Daoy (cell line): ENCODE measurements at places on chromosomes 7 and 10.

DNA sequence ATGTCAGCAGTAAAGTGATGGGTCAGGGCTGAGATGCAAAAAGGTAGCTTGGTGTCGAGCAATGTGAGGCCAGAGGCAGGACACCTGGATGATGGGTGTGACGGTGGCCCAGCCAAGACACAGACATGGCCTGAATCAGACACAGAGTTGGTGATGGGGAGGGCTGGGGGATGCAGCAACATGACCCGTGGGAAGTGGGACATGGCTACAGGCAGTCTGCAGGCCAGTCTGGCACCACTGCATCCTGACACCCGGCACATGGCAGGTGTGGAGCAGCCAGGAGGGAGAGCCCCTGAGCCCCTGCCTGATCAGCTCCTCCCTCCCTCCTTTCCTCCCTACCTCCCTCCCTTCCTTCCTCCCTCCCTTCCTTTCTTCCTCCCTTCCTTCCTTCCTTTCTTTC lies 114.8 kb upstream of the WDR11 start:
- DNase-seq: no peak

DNA sequence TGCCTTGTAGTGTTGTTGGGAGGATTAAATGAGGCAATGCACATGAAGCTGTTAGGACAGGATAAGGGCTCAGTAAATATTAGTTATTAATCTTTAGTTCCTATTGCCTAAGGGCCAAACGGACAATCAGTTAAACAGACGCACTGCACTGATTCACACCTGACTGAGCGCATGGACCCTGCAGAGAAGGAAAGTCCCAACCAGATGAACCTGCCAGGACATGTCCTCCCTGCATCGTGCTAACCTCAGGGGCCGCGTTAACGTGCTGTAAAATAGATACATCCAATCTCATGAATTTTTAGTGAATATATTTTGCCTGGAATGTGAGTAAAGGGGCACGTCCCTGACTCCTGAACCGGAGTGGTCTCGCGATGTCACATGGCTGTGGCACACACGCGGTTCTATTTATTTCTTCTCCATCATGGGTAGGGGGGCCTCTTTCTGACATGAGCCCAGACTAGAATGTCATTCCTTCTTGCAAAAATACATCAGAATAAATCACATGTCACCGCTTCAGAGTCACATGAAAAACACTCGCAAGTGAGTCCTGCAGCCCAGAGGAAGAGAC lies 12.3 kb downstream of the ADARB2 start:
- DNase-seq: no peak

DNA sequence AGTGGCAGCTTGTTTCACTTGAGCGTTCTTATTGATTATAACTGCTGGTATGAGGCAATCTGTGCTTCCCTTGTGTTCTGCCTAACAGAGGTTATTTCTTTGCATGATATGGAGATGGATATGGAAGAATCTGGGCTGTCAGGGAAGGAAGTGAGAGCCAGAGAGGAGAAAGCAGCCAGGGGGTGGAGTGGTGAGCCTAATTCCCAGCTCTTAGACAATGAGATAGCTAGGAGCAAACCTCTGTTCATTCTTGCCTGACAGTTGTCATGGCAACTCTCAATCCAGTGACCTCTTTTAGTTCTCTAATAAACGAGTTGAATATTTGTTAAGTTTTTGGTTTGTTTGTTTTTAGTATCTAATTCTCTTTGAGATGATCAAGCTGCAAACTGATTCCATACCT lies 214.3 kb downstream of the NRG3 start:
- DNase-seq: no peak

- DNase-seq: no peak
These were observed 7.7 kb downstream of the CHAT start for GRCh38 chr10:49621561-49621960.

DNA sequence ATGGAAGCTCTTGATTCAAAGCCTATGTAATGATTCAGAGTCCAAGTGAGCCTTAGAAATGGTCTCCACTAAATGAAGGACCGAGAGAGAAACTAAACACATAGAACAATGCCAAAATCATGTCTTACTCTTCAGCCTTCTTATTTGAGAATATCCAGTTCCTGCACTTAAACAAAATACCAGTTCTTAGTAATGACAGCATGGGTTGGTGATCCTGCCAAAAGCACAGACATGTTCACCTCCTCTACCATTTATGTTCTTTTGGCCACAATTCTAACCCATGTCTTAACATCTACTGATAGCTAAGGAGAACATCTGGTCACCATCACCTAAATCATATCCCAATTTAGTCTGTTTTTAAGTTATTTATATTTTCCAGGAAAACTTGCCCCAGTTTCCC lies 239.6 kb upstream of the PTN start:
- no peak for DNase-seq

DNA sequence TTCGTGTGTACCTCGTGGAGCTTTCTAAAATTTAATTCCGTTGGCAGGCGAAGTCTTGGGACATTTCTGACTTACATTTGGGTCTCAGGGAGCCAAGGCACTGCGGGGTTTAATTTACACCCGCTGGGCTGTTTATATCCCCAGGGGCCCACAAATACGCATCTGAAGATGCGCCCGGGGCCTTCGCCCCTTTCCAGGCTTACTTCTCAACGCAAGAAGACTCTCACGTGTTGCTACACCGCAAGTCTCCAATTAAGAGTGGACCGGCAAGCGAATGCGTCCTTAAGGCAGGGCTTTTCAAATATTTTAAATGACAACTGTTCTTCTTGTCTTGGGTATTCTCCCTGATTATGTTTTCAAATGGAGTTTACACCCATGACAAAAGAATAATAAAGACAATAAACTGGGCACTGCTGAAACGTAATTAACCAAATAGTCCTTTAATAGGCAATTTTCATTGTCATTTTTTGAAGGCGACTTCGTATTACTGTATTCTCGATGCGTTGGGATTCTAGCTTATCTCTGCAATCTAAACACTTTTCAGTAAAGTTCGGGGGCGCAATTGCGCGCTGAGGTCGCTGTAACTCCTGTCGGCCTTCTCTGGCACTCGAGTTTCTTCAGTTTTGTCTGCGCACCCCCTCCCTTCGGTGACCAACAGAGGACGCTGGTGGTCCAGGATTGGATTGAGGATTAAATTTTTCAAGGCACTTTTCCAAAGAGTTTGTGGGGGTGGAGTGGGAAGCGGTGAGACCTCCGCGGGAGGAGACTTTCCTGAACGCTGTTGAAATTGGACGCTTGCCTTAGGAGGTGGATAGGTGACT lies 837 bp upstream of the IGFBP3 start:
- DNase-seq: peak; percentile 90

DNA sequence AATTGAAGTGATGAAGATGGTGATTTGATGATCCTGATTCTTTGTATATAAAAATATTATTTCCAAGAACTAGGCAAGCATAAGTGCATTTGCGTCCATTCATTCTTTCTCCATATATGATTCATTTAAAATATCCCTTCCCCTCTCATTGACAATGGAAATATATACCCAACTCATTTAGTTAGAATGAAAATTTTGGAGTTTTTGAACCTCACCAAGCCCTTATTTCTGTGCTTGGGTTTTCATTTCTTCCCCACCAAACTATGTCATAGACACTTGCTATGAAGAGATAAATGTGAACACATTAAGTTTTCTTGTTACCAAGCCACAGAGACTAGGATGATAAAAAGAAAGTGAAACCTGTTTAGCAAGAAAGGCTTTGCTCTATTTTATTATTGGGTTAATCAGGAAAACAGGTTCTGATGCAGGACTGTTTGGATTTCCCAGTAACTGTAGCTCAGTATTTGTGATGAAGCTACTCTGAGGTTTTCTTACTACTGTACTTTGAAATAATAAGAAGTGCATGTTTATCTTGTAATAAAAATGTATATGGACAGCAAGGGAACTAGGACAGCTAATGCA lies 68.3 kb downstream of the ITGB1 start:
- DNase-seq: no peak

DNA sequence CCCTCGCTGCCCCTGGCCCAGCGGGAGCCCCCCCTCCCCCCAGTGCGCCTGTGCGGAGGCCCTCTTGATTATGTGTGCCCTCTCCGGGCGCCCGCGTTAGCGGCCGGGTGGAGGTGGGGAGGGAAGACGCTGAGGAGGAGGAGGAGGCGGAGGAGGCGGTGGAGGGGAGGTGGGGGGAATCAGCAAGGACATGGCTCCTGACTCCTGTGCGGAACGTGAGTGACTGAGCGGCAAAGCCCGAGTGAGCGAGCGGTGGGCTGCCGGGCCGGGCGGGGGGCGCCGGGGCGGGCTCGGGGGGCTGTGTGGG lies 201 bp downstream of the MLLT10 start:
- DNase-seq: no peak

DNA sequence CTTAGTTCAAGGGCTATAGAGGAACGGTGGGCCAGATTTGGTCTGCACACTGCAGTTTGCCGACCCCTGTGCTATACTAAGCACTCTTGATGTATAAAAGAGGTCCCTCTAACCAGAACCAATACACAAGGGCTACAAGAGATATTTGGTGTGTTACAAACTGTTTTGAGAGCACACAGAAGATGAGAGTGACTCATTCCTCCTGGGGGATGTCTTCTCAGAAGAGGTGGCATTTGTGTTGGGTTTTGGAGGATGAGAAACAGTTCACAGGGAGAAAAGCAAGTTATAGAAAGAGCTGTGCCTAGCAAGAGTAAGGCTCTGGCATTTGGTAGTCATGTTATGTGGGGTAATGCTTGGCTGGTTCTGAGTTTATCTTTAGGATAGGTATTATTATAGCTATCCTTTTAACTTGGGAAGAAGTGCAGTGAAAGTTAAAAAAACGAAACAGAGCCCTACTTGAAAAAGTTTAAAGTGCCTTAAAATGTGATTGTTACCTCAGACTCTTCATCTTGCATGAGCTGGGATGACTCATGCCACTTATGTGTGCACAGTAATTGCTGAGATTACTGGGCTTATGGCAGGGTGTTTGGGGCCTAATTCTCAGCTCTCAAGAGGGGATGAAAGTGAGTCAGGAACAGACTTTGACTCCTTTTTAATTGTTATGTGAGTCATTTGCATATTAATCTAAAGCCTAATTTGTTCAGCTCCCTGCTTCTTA lies 160.4 kb downstream of the KIF20B start:
- peak; percentile 83 for DNase-seq

DNA sequence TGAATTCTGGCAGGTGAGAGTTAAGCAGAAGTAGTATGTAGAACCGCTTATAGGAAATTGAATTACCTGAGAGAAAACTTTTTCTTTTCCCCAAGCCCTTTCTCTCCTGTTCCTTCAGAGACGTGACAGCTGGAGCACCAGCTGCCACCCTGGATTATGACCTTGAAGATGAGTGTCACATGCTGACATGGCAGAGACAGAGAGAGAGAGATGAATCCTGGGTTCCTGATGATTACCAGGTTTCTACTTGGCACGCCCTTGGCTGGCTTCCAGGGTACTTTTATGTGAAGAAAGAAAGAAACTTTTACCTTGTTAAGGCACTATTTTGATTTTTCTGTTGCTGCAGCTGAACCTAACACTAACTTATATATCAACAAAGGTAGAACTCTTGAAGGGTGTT lies 99.9 kb downstream of the GPR26 start:
- DNase-seq: no peak

- peak; percentile 91 for DNase-seq
These were observed 111.5 kb downstream of the PLXNA4 start for GRCh38 chr7:132464740-132465139.

- DNase-seq: peak; percentile 97
These were observed 518 bp upstream of the KMT2C start for GRCh38 chr7:152436111-152436930.
